Activated T-cell treated with anti-CD3 and anti-CD28 coated beads for 48 hours (primary cell): ENCODE measurements at places on chromosomes 2 and 18.
A peak's percentile ranks its signal among the peaks of the same experiment; 100 is the strongest.

DNA sequence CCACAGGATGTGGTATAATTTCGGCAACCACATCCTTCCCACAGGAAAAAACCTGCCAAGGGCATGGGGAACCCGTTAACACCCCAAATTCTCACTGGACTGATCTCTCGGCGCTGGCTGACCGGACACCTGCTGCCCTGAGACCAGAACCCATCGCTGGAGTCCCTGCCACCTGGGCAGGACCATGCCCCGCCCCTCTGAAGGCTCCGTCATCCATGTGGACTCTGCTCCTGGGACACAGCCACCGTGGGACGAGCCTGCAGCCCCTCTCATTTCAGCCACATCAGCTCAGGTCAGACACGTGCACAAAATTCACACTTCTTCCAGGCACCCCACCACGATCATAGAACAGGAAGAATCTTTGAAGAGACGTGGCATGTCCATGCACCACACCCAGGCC, 108.2 kb downstream of the ZNF516 start:
- no peak for DNase-seq

DNA sequence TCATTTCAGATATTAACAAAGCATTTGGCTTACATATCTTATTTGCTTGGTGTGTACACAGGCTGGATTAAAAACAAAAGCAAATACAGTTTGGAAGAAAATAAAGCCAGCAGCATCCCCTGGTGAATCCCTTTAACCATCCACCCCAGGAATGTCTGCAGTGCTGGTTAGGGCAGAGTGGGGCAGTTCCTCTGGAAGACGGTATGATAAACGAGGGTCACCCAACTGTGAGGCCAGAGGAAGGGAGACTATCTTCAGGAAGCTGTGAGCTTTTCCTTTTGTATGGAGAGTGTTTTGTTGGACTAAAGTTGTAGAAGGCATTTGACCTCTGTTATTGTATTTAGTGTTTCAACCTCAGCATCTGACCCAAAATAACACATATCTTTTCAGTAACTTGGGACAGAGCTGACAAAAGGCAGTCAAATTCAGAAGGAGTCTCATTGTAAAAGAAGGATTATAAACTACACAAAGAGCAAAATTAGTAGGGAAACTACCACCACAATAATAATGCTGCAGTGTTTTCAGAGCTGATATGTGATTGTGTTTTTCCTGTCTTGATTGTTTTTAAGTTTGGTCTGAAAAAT, 159.1 kb downstream of the FMNL2 start:
- no peak for DNase-seq

- DNase-seq: peak; percentile 49
These were observed 104.9 kb downstream of the ANKRD44 start for GRCh38 chr2:197205585-197206215.

- DNase-seq: no peak
These were observed 157.0 kb downstream of the TDRD15 start for GRCh38 chr2:21280793-21281192.

DNA sequence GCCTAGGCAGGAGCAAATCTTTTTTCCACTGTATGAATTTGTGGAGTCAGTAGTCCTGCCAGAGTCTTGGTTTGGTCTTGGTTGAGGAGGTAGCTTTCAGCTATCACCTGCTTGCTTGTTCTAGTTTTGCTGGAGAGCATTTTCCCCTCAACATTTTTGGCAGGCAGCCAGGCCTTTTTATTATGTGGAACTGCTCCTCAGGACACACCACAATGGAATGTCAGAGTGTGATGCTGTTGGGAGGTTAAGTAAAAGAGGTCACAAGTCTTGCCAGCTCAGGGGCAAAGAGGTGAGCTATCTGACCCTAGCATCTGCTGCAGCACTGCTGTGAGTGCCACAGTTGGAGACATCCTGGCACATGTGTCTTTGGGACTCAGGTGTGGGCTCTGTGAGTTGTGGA, 258.0 kb downstream of the CNTNAP5 start:
- no peak for DNase-seq

DNA sequence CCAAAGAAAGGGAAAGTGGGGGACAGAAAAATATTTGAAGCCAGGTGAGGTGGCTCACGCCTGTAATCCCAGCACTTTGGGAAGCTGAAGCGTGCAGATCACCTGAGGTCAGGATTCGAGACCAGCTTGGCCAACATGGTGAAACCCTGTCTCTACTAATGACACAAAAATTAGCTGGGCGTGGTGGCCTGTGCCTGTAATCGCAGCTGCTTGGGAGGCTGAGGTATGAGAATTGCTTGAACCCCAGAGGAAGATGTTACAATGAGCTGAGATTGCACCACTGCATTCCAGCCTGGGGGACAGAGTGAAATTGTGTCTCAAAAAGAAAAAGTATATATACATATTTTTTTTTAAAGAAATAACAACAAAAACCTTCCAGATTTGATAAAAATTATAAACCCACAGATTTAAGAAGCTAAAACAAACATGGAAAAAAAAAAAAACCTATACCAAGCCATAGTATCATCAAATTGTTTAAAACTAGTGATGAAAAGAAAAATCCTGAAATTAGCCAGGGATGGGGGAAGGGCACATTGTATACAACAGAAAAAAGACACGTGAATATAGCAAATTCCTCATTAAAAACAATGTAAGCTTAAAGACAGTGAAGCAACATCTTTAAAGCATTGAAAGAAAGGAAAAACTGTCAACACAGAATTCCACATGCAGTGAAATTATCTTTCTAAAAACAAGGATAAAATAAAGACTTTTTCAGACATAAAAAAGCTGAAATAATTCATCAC, 40.4 kb upstream of the MYCN start:
- DNase-seq: no peak

DNA sequence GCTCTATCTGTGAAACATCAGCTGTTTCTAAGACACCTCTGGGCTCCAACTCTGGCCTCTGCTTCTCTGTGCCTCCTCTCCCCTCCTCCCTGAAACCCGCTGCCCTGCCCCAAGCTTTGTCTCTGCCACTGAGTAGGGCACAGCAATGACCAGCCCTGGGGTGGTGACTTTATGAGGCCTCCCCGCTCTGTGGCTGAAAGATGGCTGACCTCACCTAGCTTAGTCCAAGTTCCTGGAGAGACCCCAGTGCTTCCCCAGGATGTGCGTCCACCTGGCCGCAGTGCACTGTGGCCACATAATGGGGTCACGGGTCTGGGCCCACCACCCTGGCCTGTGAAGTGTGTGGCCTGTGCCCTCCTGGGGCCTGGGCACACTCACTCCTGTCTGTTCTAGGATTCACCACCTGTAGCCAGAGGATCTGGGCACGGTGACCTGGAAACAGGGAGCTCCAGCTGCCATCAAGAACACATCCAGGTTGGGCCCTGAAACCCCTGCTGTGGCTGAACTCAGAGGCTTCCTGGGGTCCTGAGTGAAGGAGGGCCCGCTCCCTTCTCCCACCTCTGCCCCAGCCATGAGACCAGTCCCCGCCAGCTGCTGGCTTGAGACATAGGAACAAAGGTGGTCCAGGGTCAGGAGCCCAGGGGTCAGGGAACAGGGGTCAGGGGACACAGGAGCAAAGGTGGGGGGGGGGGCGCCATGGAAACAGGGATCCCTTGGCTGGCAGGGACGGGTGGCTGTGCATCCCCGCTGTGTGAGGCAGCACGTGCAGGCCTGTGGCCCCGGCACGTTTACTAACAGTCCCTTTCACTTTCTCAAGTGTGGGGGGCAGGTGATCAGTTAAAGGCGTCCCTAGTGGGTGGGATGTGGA, 29.3 kb upstream of the OTOS start:
- DNase-seq: no peak

GRCh38 chr2:221810245-221810644, 238.1 kb upstream of the EPHA4 start:
- DNase-seq: no peak

DNA sequence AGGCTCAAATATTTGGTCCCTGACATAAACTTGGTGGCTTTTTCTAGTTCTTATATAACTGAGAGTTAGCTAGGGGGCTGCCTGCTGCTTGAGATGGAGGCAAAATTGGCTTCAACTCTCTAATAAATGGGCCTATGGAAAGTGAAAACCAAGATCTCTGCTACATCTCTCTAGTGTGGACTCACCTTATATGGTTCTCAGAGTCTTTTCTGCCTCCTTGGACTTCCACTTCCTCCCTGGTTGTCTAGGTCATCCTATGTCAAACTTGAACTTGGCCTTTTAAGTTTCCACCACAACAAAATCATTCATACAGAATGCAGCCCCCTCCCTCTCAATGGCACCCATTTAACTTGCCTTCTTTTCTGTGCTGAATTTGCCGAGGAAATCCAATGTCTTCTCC, 23.9 kb upstream of the ARHGAP25 start:
- DNase-seq: no peak

GRCh38 chr2:47006374-47007222, 91.0 kb upstream of the MCFD2 start:
- no peak for DNase-seq

DNA sequence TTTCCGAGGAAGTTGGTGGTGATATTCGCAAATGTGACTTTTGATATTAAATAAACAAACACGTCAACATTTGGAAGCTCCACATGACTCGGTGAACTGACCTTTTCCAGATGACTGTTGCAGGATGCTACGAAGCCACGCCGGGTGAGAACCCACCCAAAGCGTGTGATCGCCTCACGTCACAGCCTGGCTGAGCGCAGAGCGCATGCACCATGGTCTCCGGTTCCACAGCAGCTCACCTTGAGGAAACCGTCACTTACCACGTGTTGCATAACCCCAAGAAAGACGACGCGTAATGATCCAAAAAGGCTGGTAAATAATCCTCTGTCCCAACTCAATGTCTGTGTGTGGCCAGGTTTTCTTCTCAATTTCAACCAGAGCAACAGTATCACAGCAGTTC, 64.5 kb upstream of the CTDP1 start:
- no peak for DNase-seq

DNA sequence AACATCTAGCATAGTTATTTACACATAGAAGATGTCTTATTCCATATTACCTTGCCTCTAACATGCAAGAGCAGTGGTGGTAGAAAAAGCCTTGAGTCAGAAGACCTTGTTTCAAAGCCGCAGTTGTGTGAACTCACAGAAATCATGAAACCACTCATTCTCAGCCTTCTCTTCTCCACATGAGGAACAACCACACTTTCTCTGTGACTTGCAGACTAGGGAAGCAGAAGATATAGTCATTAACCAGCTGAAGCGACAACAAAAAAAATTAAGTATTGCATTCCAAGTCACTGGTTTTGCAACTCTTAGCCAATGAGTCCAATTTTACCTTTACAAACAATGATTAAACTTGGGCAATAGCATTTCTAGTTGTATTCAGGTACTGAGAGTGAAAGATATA, 19.0 kb downstream of the TWSG1 start:
- DNase-seq: no peak

- no peak for DNase-seq
These were observed 57.6 kb downstream of the BCL2L11 start for GRCh38 chr2:111178296-111178695.

- DNase-seq: no peak
These were observed 445.6 kb upstream of the CELF4 start for GRCh38 chr18:38010971-38011857.

GRCh38 chr2:86790134-86790675, 508 bp downstream of the CD8A start:
- DNase-seq: no peak

DNA sequence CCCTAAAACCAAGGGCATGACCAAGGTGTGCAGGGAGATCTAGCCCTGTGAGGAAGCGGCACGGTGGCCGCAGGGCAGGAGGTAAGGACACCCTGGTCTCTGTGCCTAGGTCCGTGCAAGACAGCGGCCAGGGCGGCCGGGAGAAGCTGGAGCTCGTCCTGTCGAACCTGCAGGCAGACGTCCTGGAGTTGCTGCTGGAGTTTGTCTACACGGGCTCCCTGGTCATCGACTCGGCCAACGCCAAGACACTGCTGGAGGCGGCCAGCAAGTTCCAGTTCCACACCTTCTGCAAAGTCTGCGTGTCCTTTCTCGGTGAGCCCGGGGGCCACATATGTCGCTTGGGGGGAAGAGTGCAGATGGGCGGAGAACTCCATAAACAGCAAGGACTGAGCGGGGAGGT, 235.4 kb downstream of the ATAD2B start:
- DNase-seq: no peak

GRCh38 chr2:31386648-31387047, 27.9 kb downstream of the XDH start:
- DNase-seq: no peak

- DNase-seq: no peak
These were observed 33.0 kb downstream of the VAPA start for GRCh38 chr18:9946831-9947230.

GRCh38 chr2:73952499-73953446, 26.1 kb downstream of the DGUOK start:
- no peak for DNase-seq

DNA sequence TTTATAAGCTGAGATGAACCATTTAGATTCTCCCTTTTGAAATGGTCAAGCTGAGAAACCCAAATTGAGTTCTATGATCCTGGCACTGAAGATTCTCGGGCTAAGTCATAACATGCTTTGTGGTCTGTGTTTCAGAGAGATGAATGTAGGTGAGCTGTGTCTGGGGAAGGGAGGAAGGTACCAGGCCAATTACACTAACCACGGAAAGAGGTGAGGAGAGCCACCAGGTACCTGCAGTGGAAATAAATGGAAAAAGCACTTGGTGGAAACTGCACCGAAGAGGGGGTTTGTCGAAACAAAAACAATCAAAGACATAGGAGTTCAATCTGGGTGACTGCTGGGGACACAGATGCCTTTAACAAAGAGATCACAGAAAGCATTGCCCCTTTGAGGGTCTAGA, 963 bp upstream of the MRPL44 start:
- DNase-seq: no peak

DNA sequence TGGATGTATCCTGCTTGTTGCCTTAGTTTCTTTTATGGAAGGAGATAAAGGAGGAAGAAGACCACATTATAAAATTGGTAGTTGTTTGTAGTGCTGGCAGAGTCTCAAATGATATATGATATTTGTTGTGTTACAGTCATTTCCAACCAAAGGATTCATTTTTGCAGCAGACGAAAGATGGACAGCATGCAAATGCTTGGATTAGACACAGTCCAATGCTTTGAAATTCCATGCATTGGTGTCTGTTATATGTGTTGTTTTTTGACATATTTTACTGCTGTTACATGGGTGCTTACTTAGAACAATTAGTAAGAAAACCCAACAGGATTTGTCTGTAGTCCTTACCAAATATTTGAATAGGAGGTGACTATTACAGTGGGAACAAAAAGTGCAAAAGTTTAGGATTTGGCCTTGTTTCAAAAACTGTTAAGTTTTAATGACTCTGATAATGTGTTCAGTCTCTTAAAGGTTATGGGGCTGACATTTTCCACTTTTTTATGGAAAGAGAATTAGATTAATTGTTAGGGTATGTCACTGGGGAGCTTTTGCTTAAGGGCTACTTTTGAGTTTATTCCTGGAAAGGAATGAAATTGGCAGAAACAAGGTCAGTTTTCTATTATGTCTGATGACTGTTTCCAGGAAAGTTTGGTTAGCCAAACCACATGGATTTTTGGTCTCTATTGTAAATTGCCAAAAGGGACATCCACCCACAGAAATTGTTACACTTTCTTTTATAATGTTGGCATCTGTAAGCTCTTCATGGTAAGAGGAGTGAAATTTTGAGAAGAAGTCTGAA, 229.4 kb upstream of the MMADHC start:
- no peak for DNase-seq
